Right renal pelvis (tissue), 4 donors: ENCODE measurements at places on chromosomes 2 and 18.

DNA sequence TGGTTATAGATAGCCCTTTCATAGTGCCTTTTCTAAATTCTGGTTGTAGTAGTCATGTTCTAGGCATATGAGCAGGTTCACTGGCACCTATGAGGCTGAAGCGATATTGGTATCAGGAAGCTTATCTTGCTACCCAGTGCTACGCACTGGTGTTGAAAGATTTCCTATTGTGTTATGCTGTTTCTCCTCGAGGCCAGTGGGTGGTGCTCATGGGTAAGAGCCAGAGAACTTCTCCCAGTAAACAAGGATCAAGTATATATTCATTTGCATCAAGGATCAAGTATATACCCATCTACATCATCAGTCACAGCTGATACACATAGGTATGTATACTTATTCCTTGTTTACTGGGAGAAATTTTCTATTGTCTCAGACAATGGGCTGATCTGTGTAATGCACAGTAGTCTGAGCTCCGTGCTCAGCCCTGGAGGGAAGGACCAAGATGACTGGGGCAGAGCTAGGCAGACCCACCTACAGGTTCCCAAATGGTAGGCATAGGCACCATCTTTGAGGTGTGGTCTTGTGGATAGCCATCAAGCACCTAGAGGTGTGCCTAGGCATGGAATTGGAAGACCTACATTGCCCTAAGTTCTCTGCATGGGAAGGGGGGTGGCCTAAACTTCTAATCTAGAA, 101.2 kb upstream of the GALNT13 start:
- DNase-seq = no peak

- DNase-seq = no peak
Measured at GRCh38 chr2:9770308-9771100, 72.8 kb upstream of the TAF1B start.

DNA sequence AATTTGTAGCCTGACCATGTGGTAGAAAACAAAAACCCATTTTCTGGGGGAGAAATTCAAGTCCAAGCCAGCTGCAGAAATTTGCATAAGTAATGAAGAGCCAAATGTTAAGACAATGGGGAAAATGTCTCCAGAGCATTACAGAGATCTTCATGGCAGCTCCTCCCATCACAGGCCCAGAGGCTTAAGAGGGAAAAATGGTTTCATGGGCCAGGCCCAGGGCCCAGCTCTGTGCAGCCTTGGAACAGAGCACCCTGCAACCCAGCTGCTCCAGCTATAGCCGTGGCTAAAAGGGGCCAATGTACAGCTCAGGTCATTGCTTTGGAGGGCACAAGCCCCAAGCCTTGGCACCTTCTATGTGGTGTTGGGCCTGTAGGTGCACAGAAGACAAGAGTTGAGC, 69.1 kb upstream of the TSPYL6 start:
- no peak for DNase-seq

GRCh38 chr2:210633699-210634098, 77.3 kb downstream of the CPS1 start:
- no peak for DNase-seq

GRCh38 chr2:106185475-106186184, 8.5 kb downstream of the UXS1 start:
- DNase-seq = no peak

DNA sequence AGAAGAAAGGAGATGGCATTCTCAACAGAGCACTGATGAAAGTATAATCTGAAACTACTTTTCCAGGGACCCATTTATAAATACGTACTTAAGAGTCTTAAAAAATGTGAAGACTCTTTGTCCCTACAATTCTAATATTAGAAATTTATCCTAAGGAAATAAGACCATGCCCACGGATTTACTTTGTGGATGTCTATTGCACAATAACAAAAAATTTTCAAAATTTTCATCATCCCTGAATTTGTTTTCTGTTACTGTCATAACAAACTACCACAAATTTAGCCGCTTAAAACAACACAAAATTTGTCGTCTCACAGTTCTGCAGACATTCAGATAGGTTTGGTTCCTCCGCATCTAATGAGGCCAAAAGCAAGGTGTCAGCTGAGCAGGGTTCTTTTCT, 182.3 kb upstream of the SMAD7 start:
- no peak for DNase-seq

- DNase-seq = no peak
Measured at GRCh38 chr2:131036696-131037397, 56.4 kb downstream of the FAM168B start.

- DNase-seq = no peak
Measured at GRCh38 chr18:12571630-12572029, 86.3 kb downstream of the SPIRE1 start.

GRCh38 chr2:226118471-226119429, 680.9 kb downstream of the IRS1 start:
- DNase-seq = no peak

DNA sequence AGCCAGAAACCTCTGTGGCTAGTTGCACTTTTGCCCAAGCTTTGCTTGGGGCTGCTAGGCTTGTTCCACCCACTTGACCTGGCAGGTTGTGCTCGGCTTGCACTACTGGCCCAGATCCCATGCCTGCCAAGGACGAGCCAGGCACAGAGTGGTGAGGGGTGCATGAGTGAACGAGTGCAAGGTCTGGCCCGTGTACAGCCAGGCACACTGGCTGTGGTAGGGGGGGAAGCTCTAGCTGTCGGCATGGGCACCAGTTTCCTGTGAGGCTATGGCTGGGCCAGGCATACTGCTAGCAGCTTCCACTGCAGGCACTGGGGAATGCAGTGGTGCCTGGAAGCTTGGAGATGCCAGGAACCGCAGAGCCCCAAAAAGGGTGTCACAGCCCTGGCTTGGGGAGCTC, 210.4 kb downstream of the AKAIN1 start:
- no peak for DNase-seq

DNA sequence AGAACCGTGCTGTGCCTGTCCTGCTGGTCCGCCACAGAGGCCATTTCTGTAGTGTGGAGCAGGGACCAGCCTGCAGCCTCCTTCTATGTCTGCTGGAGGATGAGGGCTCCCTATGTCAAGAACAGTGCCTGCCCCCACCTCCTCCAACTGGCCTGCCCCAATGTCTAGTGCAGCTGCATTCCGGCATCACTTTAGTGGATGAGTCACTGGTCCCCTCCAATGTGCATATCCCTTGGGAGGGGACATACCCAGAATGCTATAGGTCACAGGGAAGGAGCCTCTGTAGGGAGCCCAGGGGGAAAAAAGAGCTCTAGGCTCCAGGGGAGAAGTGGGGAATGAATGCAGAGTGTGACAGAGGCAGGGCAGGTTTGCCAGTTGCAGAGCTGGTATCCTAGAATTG, 219.6 kb downstream of the CELF4 start:
- DNase-seq = no peak

DNA sequence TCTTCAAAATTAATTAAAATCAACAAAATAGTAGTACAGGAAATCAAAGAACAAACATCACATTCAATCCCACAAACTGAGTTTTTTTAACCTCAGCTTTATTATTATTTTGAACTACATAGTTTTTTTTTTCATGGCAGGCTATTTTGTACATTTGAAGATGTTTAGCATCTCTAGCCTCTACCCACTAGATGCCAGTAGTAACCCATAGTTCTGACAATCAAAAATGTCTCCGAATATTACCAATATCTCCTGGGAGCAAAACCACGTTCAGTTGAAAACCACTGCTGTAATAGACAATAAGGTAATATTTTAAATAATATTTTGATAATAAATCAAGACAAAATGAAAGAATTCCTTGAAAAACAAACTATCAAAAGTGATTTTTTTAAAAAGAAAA, 702.6 kb upstream of the LRRTM1 start:
- DNase-seq = no peak

- no peak for DNase-seq
Measured at GRCh38 chr2:69026026-69026425, 13.0 kb downstream of the ANTXR1 start.

- DNase-seq = no peak
Measured at GRCh38 chr2:223700221-223700620, 98.1 kb upstream of the SCG2 start.

DNA sequence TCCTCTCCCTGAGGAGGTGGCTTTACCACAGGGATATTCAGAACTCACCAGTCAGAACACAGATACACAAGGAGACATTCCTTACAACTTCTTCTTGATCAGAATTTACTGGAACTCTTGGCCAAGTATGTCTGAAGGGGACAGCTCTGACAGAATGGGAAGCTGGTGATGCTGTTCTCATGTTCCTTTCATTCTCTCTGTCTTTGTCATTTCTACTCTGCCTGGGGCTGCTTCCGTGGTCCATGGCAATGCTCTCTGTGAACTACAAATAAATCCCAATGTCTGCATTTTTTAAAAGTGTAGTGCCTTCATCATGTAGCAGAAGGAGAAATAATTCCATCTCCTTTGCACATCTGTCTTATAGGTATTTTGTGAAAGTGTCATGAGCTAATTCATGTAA, 730.3 kb downstream of the CNTNAP5 start:
- no peak for DNase-seq

DNA sequence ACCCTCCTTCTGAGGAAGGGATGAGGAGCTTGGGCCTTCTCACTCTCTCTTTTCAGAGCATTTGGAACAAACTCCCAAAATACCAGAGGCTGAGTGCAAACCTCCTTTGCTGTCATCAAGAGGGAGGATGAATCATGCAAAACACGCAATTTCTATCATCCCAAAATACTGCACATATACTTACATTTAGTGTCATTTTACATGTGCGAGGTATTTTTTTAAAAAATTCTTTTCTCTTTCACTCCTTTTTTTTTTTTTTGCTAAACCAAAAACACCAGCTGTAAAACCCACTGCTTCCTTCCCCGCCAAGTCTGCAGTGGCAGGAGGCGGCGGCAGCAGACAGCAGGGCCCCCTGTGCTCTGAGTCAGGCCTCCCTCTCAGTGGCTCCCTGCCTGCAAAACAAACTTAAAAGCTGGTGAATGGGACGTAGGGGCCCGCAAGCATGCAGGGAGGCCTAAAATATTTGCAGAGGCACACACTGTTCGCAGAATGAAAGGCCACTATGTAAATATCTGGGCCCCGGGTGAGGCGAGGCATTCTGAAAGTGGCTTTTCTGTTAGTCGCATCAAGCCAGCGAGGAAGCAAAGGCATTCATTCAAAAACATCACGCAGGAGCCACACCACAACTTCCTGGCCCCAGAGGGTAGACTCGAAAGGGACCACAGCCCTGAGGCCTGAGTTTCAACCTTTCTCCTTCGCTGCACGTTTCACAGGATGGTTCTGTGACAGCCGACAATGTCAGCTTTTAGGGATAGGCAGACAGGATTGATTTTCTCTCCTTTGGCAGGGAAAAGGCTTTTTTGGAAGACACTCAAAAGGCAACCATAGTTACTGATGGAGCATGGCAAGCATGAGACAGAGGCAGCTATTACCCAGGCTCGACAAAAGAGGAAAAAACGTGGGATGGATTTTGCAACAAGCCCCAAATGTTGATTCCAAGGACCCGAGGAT, 73.4 kb downstream of the ACTR2 start:
- no peak for DNase-seq

DNA sequence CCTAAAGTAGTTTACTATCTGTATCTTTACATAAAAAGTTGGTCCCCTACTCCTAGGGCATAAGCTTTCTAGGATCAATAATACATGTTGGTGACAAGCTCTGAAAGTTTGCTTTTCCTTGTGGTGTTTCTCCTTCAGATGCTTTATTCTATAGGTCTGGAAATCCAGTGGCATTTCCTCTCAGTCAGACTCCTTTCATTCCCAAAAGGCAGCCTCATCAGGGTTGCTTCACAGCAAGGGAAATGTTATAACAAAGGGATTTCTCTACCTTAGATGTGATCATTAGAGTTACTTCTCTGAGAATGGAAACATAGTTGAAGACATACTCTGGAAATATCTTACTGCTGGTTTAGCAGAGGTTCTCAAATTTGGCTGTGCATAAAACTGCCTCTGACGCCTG, 1072.4 kb upstream of the ZEB2 start:
- DNase-seq = no peak

DNA sequence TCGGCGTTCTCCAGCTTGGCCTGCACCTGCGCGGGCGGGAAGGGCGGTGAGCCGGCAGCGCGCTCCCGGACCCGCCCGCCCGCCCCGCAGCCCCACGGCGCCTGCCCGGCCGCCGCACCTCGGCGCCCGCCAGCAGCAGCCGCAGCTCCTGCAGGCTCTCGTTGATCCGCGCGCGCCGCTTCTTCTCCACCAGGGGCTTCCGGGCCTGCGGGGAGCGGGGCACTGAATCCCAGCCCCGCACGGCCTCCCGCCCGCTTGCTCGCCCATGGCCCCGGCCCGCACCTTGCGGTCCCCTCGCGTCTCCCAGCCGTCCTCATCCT, 335 bp downstream of the HES6 start:
- DNase-seq = no peak

- DNase-seq = no peak
Measured at GRCh38 chr2:127626175-127626574, 19.8 kb upstream of the GPR17 start.

DNA sequence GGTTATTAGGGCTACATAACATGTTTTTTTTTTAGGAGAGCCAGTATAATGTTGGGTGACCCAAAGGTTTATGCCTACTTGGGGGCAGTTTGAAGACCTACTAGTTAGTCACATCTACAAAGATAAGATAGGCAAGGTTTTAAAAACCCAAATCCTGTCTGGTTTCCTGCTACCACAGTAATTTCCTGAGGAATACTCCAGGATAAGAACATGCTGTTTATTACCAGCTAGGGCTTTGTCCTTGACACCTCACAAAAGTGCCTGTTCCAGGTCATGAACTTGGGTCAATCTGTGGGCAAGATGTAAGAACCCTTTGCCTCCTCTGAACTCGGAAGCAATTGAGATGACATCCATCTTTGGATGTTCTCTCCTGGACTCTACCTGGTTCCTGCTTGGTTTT, 38.2 kb downstream of the CDC42EP3 start:
- no peak for DNase-seq

- no peak for DNase-seq
Measured at GRCh38 chr2:127702395-127703009, 1.2 kb downstream of the SFT2D3 start.

DNA sequence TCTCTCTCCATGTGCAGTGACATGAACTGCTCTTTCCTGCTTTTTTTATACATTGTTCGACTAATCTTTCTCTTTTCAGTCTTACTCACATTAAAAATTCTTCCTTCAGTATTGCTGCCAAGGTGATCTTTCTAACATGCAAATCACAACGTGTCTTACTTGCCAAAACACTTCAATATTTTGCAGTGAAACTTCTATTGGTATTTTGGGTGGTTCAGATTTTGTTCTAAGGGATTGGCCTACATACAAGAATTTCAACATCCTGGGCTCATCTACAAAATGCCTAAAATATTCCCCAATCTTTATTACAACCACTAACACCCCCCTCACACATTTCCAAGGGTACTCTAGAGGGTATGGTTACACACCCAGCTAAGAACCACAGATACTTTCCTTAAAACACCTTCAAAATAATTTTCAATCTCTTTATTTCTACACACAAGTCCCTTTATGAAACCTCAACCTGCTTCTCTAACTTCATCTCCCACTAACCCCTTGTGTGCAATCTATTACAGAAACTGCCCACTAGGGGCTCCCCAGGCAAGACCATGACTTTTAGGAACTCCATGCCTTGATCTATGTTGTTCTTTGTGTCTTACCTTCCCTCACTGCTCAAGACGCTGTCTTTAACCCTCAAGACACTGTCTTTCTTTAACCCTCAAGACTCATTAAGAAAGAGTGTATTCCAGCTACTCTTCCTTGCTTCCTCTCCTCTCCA, 50.9 kb downstream of the COL3A1 start:
- no peak for DNase-seq
